Activated CD4-positive, alpha-beta T cell treated with anti-CD3 and anti-CD28 coated beads for 1 hour (primary cell): ENCODE measurements at places on chromosomes 7 and 10.

GRCh38 chr7:25968205-25968993 is 183.6 kb upstream of the NFE2L3 start:
- no peak for DNase-seq

DNA sequence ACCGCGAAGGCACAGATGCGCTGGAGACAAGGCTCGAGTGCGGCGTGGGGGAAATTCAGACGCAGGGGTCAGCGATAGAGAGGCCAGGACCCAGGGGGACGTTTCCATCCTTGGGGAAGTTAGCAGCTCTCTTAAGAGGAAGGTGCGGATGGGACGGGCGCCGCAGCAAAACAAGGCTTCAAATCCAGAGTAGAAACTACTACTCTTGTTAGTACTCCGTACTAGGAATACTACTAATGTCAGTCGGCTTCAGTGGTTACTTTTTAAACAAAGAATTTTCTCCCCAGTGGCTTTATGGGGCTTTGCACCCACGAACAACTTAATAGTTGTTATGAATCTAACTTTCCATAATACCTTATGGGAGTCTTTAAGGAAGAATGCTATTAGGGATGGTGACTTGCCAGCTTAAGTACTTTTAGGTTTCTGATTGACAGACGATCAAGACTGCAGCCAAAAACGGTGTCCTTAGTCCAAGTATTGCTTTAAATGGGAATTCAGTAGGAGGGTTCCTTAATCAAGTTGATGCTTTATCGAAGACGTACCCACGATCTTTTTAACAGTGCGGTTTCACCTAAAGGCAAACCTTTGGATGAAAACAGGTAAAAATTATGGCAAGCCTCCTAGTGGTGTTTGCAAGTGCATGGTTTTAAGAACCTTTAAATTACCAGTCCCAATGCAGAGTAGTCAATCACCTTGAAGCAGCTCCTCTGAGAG is 812 bp upstream of the IDE start:
- no peak for DNase-seq

DNA sequence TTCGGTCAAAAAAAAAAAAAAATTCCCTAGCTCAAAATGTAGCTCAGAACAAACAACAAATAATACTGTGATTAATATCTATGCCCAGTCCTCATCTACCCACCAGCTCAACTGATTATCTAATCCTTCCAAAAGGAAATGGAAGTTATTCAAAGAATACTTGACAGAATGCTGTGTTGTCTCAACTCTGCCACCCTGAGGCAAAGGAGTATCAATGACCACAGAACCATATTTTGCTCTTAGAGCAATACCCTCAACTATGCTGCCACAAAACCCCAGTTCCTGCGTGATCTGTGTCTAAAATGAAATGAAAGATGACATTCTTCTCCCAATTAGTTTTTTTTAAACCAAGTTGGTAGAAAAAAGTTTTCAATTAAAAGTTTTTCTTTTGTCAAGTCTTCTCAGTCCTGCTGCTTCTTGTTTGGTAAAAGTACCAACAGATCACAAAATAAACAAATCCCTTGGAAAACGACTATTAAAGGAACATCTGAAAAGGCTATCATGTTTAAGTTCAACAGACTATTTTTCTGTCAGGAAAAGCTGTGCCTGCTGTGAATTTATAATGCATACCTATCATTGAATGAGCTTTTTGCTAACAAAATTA is 21.6 kb downstream of the RBM28 start:
- no peak for DNase-seq

GRCh38 chr7:116548506-116548905 is 23.7 kb downstream of the CAV1 start:
- no peak for DNase-seq

DNA sequence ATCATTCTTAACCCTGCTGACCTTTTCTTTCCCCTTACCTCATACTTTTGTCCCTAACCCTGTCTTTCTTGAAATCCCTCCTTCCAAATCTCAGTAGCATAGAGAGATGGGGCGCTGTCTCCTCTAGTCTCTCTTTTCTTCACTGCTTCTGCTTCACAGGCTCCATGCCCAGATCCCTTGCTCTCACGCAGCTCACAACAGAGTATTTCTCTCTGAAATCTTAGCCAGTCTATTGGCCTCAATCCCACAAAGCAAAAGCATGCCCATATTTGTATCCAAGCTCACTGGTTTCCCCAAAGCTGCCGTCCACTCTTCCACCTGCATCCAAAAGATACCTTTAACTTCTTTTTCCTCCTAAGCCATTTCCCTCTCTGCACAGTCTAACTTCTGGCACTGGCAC is 526.8 kb downstream of the PLXDC2 start:
- DNase-seq: no peak

- DNase-seq: no peak
These were observed 41.4 kb downstream of the ZMYND11 start for GRCh38 chr10:176677-177076.

DNA sequence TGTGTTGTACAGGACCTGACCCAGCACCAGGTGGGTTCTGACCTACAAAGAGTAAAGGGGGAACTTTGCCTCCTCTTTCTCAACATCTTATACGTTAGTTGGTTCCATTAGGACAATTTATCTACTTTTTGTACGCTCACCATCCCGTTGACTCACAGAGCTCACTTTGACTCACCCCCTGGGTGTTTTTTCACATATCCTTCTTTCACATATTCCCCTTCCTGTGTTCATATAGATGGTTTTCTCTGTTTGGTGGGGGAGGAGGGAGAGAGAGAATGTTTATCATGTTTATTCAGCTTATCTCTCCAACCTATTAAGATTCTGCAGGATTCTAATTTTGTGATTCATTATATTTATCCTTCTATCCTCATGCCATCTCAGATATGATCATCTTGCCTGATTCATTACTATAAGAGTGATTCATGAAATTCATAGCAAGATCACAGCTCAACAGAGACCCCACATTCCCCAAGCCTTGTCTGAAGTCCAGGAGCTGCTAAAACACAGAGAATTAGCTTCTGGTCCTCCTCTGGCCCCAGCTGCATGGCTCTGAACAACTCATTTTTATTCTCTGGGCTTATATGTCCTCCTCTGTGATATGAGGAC is 37.2 kb downstream of the PRSS2 start:
- DNase-seq: no peak

DNA sequence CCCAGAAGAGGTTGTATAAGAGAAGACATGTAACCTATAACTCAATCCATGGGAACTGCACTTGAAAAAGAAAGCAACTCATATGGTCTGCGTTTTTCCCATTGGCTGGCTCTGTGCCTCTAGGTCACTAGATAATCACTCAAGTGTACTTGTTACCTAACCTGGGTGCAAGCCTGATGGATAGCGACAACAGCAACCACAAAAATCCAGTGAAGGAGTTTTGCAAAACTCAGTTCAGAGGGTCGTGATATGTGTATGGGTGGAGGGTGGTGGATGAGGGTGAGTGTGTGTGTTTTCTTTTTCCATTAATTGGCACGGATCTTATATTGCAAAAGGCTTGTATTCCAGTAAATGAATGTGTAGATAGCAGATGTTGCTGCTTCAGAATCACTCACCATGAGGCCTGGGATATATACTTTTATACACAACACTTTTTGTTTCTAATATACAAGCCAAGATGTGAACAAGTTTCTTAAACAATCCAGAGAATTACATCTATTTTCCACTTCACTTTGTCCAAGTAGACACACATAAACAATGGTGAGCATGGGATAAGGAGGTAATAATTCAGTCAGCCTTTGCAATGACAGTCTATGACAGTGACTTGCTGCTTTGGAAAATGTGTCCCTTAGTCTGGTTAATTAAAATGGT is 286.9 kb upstream of the DKK1 start:
- DNase-seq: no peak

DNA sequence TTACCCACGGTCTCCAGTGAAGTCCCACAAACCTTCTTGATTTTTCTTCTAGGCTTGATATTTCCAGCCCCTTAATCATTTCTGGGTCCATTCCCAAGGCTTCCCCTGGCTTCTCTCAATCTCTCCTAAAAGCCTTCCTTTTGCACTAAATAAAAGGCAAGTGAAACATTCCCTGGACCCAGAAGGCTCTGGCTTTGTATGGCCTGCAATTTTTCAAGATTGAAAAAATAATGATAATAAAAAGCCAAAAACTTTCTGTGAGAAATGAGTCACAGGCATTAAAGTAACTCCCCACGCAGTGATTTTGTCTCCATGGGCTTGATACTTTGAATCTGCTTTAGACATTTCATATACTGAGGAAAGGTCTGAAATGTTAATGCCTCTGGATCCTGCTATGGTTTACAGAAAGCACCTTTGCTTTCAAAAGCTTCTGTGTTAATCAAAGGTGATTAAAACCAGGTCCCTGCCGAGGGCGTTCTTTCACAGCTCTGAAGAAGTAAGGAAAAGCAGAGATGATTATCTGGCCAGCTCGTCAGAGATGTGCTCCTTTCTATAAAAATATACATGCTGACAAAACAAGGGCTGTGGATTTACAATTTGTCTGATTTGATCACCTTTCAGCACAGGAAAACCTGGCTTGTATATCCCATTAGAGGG is 118.9 kb upstream of the TMEM72 start:
- DNase-seq: no peak
